NCI-H345 (cell line): ENCODE measurements at places on chromosomes 11 and 22.

- DNase-seq, result peak; percentile 91
Observed at GRCh38 chr11:15074206-15075161, 1.1 kb downstream of the CALCB start.

DNA sequence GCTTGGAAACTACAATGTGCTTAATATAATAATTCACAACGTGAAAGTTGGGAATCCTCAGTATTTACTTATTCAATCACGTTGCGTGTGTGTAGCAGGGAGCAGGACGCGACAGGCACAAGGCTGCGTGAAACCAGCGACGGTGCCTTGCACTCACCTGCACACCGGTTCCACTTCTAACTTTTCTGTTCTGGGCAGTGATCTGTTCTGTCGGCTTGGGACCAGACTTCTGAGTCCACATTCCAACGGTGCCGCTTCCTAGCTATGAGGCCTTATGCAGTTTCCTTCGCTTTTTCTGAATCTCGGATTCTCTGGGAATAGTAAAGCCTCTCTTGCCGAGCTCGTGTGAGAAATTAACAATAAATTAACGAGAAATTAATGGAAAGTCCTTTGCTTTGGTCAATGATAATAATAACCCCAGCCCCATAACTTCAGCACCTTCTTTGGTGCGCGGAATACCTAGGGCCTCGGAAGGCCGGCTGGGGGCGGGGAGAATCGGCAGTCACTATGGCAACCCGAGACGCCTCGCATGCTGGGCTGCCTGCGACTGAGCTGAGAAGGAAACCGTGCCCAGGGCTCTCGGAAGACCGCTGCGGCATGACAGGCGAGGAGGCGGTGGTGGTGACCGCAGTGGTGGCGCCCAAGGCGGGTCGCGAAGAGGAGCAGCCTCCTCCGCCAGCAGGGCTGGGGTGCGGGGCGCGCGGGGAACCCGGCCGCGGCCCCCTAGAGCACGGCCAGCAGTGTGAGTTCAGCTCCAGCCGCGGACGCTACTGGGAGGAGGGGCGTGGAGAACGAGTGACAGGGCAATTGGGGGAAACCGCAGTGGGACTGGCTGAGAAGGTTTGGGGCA lies at the start of gene C11orf97:
Gene C11orf97 (plus strand): TSS at position 530 of the 850 bp plus-strand sequence. CDS start 68 bp downstream, at position 598.
- peak; percentile 66 for DNase-seq

DNA sequence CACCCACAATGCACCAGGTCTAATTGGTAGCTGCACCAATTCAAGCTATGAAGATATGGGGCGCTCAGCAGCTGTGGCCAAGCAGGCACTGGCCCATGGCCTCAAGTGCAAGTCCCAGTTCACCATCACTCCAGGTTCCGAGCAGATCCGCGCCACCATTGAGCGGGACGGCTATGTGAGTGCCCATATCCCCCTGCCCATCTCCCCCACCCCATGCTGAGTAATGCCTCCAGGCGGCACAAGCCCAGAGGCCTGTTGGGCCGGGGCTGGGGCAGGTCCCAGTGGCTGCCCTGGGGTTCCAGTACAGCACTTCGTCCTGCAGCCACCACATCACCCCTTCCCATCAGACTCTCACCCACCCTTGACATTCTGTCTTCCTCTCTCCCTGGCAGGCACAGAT lies 21.5 kb downstream of the POLR3H start:
- no peak for DNase-seq

- peak; percentile 61 for DNase-seq
Observed at GRCh38 chr11:68470304-68470811, 9.8 kb downstream of the PPP6R3 start.

- DNase-seq, result no peak
Observed at GRCh38 chr22:22773979-22774604, 113.5 kb upstream of the IGLL5 start.

GRCh38 chr22:47071078-47071806 lies 308.8 kb downstream of the TBC1D22A start:
- no peak for DNase-seq

- no peak for DNase-seq
Observed at GRCh38 chr11:22163394-22163797, 29.5 kb upstream of the ANO5 start.

DNA sequence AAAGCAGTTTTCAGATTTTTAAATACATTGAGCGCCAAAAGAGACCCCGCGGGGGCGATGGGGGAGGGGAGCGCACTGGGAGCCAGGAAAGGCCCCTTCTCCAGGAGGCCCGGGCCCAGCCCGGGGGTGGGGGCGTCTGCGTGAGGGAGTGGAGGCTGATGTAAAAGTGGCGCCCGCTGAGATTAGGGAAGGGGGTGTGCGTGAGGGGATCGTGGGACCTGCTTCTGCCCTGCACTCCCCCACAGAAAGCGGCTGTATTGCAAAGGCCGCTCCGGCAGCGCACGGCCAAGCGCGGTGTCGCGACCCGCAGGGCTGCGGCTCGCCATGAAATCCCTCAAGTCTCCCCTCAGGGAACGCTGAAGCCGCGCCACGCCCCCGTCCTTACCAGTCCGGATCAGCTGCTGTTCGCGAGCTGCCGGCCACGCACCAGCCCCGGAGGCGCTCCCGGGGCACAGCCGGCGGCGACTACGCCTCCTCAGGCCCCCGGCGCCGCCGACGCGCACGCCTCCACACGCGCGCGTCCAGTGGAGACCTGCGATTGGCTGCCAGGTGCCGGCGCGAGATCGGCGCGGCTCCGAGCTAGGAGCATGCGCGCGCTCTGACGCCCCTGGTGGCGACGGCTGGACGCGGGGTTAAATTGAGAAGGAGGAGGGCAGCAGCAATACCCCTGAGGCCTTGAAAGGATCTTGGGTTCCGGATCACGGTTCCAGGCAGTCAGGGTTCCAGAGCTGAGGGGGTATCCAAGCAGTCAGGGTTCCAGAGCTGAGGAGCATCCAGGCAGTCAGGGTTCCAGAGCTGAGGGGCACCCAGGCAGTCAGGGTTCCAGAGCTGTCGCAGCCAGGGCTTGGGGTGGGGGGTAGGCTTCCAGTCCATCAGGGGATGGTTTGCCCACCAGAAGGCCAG lies at the start of gene ZNF280B:
Gene ZNF280B (minus strand): TSS at position 469 of the 903 bp plus-strand sequence. CDS start 19,344 bp downstream, outside the sequence.
- peak; percentile 84 for DNase-seq

DNA sequence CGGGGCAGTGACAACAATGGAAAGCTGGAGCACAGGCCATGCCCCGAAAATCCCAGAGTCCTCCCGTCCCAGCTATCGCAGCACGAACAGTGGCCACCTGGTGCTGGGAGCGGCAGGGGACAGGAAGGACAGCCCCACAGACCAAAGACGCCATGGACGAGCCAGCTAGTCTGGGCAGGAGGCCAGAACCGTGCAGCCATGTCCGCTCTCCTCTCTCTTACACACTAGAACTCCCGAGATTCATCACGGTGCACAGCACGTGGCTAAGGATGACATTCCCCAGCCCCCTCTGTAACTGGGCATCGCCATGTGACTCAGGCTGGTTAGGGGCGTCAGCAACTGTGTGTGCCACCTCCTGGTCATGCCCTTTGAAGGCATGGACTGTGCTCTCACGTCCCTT lies 4.6 kb downstream of the CDPF1 start:
- DNase-seq, result peak; percentile 68

- DNase-seq, result peak; percentile 12
Observed at GRCh38 chr11:46916286-46917108, 1.9 kb downstream of the LRP4 start.

DNA sequence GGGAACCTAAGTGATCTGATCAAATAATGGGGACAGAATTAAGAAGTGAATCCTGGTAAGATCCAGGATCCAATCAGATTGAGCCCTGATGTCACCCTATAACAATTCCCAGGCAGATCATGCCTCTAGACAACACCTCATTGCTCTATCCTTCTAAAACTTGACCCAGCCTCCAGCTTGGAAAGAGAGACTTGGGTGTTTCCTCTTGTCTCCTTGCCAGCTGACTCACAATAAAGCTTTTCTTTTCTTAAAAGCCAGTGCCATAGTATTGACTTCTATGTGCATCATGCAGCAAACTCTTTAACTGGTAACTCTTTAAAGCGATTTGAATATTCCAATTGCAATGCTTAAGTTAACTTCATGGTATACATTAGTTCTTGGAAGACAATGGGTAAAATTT lies 109.6 kb upstream of the CHORDC1 start:
- no peak for DNase-seq

DNA sequence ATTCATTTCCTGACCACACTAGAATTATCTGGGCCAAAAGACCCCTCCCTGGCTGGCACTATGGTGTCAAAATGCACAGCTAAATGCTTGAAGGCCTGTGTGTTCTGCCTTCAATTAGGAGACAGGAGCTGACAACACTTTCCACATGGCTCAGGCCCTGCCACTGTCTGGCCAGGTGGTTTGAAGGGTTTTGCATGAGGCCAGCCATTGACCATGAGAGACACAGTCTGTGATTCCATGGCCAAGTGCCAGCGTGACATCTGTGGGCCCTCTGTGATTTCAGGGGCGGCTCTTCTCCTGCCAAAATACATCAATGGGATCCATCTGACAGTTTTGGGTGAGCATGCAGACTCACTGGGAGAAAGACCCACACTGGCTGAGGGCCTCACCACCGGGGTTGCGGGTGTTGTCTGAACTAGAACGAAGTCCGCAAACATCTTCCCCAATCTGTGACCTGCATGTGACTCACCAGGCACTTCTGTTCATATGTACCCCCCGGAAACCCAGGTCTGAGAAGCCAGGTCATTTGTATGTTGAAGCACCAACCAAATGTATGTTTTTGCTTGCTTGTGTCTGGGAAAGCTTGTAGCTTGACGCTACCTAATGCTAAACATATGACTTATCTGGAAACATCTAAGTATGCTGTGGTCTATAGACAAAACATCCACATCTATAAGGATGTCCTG lies 20.7 kb upstream of the NAV2 start:
- DNase-seq, result no peak

- DNase-seq, result no peak
Observed at GRCh38 chr11:71212871-71213559, 39.4 kb downstream of the SHANK2 start.
